ENCODE measurements at places on chromosomes 6 and 20.
A peak's percentile ranks its signal among the peaks of the same experiment; 100 is the strongest.

GRCh38 chr6:128822271-128822670 lies 60.7 kb upstream of the LAMA2 start:
- no peak for DNase-seq

- DNase-seq = no peak
Measured at GRCh38 chr6:123587838-123588545, 48.8 kb downstream of the TRDN start.

GRCh38 chr6:56073315-56073714 lies 174.1 kb downstream of the COL21A1 start:
- no peak for DNase-seq

GRCh38 chr6:14231501-14232280 lies 114.1 kb downstream of the CD83 start:
- no peak for DNase-seq

- DNase-seq = no peak
Measured at GRCh38 chr6:27565839-27566779, 93.2 kb upstream of the ZNF184 start.

DNA sequence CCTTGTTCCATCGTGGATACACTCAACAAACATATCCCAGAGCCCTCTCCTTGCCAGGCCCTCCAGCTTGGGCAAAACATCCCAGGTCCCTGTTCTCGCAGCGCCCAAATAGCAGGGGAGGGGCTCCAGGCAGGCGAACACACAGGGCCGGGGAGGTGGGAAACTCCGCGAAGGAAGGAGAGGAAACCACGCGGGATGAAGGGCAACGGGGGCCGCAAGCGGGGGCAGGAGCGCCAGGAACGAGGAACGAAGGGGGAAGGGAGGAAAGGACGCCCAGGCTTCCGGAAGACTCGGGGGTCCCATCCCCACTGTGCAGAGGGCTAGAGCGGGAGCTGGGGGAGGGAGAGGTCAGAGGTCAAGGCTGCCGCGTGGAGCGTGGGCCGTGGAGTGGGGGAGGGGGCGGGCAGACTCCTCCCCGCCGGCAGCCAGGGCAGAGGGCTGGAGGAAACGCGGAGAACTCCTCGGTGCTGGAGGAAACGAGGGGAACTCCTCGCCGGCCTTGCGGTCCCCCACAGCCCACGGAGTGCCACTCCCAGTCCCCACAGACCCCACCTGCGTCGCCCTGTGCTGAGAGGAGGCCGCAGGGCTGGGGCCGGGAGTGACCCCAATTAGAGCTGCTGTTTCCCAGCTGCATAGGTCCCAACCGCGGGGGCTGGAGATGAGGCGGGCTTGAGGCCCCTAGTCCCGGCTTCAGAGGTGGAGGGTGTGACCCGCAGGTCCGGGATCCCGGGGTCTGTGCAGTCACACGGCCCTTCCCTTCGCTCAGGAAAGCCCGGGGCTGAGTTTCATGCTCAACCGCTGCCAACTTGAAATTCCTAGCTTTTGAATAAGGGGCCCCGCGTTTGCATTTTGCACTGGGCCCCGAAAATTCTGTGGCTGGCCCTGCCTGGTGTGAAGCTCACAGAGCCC lies 1.2 kb upstream of the RBM38 start:
- no peak for DNase-seq

GRCh38 chr20:33947709-33948295 lies 45.9 kb upstream of the RALY start:
- DNase-seq = peak; percentile 9

DNA sequence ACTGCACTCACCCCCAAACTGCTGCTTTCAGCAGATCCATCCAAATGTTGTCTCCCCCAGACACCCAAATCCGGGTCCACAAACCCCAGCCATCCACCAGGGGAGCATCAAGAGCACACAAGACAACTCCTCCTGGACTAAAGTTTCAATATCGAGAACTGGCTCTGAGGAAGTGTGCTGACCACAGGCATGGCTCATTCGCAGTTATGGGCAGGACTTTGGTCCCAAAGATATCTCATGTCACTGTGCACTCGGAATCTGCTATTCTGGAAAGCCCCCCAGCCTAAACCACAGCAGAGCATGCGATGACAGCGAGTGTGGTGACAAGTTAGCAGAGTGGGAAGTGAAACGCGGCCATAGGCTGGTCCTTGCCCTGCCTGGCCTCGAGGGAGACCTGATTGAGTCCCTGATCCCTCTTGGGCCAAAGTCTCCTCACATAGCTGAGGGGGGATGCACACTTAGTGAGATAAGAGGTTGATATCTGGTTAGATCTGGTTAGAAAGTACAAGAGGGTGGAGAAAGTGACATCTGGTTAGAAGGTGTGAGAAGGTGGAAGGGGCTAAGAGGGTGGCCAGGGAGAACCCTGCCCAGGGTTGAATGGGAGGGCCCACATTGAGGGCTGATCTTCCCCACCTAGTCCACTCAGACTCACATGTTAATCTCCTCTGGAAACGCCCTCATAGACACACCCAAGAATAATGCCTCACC lies 149.7 kb downstream of the MRPL14 start:
- DNase-seq = no peak

DNA sequence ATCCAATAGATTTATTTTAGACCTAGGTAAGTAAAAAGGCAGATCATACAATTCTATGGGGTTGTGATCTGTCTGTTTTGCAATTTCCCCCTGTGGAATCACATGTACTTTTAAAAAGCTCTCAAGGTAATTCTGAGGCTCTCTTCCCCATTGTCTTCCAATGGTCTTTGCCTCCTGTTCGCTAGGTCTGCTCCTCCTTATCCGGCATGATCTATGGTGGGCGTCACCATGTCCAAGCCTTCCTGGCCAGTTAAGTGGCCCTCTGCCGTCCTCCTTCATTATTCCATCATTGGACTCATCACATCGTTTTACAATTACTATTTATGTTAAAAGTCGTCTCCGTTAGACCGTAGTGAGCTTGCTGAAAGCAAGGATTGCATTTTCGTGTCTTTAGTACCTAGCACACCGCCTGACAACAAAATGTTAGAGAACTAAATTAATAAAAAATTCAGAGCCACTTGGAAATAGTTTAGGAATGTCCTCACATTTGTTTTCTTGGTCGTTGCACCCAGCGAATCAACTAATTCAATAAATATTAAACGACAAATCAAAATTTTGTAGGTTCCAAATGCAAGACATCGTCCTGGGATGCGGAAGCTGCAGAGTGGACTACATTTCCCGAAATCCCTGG lies 2.2 kb upstream of the STXBP5 start:
- no peak for DNase-seq

DNA sequence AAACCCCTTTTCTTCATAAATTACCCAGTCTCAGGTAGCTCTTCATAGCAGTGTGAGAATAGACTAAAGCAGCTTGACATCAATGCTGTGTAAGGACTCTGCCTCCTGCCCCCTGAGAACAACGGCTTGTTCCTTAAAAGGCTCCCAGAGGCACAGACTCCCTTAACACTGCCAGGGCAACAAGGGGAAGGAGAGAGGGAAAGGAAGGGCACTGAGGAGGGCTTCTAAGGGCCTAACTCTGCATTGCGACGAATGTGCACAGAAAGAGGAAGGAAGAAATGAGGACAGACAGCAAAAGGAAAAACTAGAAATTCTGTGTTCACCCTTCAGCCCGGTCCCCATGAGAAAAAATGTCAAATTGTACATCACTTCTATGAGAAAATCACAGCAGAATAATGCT lies 74.0 kb downstream of the AGPAT4 start:
- no peak for DNase-seq

DNA sequence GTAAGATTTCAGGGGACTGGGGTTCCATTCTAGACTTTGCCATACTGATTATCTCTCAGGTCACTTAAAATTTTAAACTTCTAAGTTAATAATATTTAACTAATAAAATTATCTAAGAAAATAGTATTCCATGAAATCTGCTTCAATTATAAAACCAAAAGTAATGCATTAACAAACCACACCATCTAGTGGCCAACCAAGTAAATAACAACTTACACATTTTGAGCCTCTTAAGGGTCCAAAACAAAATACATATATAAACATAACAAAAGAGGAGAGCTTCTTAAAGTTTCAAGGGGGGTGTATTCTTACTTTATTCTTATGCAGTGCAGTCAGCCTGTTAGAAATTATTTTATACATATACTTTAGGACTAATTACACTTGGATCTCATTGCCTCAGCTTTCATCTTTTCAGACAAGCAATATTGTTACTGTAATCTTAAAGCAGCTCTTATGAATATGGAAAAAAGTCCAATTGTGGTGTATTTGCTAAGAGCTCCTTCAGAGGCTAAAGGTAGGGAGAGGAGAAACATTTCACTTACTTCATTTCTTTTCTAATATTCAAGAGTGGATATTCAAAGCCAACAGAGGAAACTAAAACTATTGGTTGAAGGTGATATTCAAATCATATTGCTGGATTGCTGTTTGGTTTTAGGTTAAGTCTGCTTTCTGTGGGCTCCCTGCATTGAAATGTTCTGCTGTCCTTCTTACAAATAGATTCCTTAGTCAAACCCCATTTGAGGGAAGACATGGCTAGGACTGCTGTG lies 199.7 kb upstream of the SIM1 start:
- no peak for DNase-seq

DNA sequence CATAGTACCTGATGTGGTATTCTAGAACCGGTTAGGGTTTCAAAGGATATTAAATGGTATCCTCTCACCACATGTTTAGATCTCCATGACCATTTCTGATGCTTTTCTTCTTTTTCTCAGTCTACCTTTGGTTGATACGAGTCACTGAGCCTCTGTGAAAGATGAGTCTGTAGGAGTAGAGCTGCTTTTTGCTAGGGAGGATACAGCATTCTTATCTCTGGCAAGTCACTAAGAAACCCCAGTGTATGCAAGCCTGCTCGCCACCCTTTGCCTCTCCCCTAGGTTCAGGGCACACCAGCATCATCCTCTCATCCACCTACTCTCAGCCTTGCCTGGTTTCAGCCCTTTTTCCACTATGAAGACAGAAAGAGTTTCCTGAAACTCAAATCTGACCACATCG lies 89.9 kb downstream of the MTFR2 start:
- no peak for DNase-seq

DNA sequence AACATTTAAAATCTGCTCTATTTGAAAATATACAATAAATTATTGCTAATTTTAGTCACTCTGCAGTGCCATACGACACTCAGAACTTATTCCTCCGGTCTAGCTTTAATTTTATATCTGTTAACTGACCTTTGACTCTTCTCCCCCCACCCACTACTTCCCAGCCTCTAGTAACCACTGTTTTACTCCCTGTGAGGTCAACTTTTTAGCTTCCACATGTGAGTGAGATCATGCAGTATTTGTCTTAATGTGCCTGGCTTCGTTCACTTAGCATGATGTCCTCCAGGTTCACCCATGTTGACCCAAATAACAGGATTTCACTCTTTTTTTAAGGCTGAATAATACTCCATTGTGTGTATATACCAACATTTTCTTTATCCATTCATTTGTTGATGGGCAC lies 80.8 kb downstream of the RPP40 start:
- DNase-seq = no peak

DNA sequence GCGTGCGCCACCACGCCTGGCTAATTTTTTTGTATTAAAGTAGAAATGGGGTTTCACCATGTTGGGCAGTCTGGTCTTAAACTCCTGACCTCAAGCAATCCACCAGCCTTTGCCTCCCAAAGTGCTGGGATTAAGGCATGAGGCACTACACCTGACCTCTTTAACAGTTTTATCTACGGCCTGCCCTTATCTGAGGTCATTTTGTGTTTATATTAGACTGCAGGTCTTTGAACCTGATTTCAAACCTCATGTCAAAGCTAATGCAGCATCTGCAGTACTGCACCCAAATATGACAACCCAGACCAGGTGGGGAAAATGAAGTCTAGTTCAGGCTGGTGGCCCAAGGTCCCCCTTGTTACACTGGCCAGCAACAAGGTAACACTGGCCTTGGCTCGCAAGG lies 89.3 kb upstream of the ARMC2 start:
- DNase-seq = no peak

DNA sequence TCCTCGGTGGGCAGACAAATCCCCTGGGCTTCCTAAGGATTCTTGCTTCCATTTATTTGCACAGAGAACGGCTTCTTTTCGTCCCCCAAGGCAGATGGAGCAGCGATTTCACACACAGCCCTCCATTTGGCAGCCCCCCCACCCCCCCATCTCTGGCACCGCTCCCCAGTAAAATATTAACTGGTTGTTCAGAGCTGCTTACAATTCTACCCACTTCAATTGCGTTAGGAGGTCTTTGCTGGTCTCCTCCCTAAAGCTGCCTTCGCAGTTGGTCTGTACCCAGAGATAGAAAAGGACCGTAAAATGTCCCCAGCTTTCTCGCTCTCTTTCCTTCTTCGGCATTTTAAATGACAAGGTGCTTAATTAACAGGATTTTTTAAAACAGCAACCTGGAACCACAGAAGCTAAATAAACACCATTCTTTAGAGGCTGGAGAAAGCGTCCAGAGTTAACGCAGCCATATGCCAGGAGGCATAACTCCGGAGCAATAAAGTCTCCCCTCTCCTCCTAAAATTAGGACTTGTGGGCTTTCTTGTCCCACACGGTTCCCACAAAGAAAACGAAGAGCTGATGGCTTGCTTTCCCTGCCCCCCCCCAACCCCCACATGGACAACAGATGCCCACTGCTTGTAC lies 1.7 kb upstream of the ZMYND8 start:
- DNase-seq = no peak

- no peak for DNase-seq
Measured at GRCh38 chr6:16741112-16742016, 19.9 kb downstream of the ATXN1 start.

- DNase-seq = no peak
Measured at GRCh38 chr6:10655508-10656055, 38.8 kb downstream of the C6orf52 start.

DNA sequence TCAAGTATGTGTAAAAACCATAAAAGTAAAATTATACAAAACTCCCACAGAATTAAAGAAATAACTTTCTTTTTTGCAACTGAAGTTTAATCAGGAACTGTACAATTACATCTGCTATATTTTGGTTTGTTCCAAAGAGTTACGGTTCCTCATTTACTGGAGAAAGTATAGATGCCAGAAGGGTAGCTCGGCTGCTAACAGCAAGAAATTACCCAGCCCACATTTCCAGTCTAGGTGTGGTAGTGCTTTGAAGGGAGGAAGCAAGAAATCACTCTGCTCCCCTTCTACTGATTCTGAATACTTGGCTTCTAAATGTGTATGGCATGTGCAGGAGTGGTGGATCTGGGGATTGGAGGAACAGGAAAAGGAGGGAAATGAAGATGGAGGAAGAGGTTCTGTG lies 441.3 kb downstream of the CDC5L start:
- no peak for DNase-seq

DNA sequence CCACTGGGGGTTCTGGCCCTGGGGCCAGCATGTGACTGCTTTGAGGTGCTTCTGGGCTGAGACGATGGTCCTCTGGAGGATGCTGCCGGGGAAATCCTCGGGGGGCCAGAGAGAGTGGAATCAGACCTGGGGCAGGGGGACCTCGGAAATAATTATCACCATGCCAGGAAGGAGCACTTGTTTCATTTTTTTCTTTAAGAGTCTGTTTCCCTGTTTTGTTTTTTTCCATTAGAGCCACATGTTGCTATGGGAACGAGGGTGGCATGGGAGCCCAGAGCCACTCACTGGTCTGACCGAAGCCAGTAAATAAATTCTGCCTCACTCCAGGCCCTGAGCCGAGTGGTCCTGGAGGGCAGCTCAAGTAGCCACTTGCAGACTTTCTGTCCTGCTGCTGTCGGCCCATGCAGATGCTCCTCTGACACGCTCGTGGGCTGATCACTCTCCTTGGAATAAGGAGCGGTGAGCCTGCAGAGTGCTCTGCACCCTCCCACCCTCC lies 365.1 kb downstream of the ZFAND3 start:
- DNase-seq = no peak

- no peak for DNase-seq
Measured at GRCh38 chr6:9487128-9487527, 927.7 kb downstream of the TFAP2A start.

- no peak for DNase-seq
Measured at GRCh38 chr20:24242763-24243162, 226.7 kb upstream of the SYNDIG1 start.

GRCh38 chr20:62420846-62421715 lies 6.3 kb downstream of the RBBP8NL start:
- no peak for DNase-seq
